ENCODE measurements at places on chromosomes 5 and 9.

- DNase-seq = no peak
These were observed 146.3 kb downstream of the SNCAIP start for GRCh38 chr5:122458278-122458872.

DNA sequence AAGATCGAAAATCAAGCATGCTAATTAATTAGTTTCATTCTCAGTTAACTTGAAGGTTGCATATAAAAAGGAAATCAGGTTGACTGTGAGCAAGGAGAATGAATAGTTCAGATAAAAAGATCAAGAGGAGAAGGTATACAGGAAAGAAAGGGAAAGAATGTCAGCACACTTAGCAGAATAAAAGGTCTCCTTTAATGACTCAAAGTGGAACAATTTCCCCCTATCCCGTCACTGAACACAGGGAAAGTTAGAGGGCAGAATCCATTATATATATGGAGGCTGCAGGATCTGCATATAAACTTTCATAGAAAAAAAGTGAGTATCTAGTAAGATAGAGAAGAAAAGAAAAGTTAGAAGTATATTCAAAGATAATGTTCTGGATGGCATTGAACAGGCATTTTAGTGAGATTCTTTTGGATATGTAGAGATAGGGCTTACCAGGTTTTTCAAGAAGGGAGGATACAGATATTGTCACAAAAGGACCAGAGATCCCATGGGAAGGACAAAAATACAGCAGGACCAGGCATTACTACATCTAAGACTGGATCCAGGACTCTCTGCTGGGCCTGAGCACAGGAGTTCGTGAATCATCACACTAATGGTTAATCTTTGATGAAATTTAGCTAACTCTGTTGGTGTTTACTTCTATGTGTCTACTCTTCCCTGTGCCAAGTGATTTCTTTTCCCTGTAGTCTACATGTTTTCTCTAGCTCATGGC, 988.2 kb upstream of the ARRDC3 start:
- no peak for DNase-seq

GRCh38 chr9:27602142-27602861, 29.0 kb upstream of the C9orf72 start:
- no peak for DNase-seq

GRCh38 chr5:139954462-139954861, 88.6 kb downstream of the NRG2 start:
- DNase-seq = no peak

DNA sequence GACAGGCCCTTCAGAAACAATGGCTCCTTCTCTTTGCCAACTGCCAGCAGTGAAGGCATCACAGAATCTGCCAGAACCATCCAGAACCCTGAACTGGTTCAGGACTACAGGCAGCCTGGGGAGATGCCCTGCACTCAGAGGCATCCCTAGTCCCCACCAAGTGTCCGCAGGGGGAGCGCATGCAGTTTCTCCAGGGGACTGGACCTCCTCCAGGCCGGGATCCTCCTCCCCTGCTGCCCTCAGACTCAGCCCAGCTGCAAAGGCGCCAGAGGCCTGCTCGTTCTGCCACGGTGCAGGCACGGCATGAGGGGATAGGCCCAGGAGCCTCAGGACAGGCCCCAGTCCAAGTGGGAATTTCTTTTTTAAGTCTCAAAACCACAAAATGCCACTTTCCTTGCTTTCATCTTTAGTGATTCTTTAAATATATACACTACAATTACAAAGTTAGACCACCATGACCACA, 72.0 kb downstream of the SEMA4D start:
- no peak for DNase-seq

GRCh38 chr5:94276751-94277150, 341.7 kb downstream of the KIAA0825 start:
- no peak for DNase-seq

GRCh38 chr5:15609076-15609725, 109.2 kb downstream of the FBXL7 start:
- DNase-seq = no peak

DNA sequence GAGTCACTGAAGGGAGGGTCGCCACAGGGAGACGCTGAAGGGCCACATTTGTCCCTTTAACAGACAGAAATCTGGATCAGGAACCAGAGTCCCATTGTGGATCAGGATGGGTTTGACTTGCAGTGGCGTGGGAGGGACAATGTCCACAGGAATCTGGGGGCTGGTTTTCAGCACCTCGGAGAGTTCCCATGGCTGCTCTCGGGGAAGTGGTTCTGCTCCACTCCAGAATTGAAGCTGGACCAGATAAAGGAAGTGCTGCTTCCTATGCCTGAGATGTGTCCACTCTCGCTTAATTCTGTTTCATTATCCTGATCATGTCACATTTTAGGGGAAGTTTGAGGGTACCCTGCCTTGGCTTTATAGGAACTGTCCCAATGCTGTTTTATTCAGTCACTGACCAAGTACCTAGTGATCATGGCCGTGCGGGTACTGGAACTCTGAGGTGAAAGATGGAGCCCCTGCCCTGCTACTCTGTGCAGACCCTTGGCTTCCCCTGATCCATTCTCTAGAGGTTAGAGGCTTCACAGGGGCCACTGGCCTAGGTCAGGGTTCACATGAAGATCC, 28.7 kb downstream of the ENHO start:
- DNase-seq = peak; percentile 16

- DNase-seq = no peak
These were observed 5.9 kb upstream of the MAPK9 start for GRCh38 chr5:180297587-180298282.

DNA sequence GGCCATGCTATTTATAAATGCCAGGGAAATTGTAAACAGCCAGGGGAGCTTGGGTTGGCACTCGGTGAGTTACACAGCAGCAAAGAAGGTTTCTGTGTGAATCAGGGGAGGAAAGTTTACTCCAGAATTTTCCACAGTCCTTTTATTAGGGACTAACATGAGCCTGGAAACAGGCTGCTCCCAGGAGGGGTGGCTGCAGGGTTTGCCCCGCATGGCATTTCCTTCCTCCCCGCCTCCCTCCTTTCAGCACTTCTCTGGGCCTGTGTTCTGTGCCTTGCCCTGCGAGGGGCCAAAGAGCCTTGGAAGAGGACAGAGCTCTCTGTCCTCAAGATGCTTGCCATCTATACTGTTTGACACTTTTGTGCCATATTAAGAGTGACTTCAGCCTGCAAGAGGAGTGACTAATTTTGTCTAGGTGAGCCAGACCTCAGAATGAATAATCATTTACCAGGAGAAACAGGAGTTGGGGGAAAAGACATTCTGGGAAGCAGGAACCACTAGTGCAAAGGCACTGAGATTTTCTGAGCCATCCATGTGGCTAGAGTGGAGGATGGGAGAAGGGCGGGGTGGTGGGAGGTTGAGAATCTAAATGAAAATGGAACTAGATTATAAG, 1.8 kb downstream of the GSN start:
- DNase-seq = no peak

GRCh38 chr5:95671826-95672225, 11.0 kb downstream of the SPATA9 start:
- no peak for DNase-seq

GRCh38 chr5:104400941-104401340, 838.4 kb upstream of the NUDT12 start:
- no peak for DNase-seq

- no peak for DNase-seq
These were observed 81.3 kb downstream of the OXCT1 start for GRCh38 chr5:41788941-41789368.

DNA sequence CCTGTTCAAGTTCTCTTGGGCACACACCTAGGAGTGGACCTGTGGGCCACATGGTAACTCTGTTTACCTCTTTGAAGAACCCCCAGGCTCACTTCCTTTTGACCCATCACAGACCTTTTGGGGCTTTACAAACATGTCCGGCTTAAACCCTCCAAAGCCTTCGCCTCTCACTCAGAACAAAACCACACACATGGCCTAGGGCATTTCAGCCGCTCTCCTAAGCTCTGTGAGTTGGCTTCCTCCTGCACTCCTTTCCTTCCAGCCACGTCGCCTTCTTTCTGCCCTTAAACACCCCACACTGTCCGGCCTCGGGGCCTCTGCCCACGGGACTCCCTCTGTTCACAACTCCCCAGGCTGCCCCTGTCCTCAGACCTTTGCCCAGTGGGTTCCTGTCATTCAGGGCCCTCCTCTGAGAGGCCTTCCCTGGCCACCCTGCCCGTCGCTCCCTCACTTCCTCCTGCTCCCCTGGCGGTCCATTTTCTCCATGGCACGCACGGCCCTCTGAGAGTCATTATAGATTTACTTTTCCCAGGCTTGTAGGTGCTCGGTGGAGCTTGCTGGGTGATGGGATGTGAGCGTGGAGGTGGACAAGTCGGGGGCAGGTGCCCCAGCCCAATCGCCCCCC, 1.9 kb downstream of the DOK3 start:
- no peak for DNase-seq

- DNase-seq = no peak
These were observed 11.1 kb upstream of the IFNA5 start for GRCh38 chr9:21316032-21316842.

GRCh38 chr5:10445352-10445751, 3.7 kb downstream of the ROPN1L start:
- DNase-seq = peak; percentile 51

DNA sequence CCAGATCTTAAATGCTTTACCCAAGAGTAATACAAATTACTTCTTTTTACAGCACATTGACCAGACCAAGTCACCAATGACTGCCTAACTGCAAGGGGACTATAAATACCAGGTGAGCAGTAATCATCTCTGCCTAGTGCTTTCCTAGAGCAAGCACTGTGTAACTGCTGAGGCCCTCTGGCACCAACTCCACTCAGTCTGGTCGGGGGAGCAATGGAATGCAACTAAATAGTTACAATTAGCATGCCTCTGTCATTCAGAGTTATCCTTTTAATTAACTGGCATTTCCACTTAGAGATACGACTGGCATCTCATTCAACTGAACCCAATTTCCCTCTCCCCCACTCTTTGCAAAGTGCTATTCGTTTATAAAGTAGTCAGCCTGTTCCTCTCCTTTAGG, 1309.1 kb upstream of the DMAC1 start:
- DNase-seq = no peak

GRCh38 chr5:157518963-157519362, 56.6 kb downstream of the ADAM19 start:
- DNase-seq = no peak

- DNase-seq = no peak
These were observed 82.3 kb downstream of the MACIR start for GRCh38 chr5:103340717-103341388.
